HepG2 (cell line): ENCODE measurements at places on chromosomes 12 and 14. TPM values are rescaled to one million over a fixed set of nuclear protein-coding genes. Genes with fewer than 3 reads are reported as not detected.

FGF23 gene
- polyA plus RNA-seq = not detected in 2 replicates

BATF gene
- 0.37 and 0.88 TPM in 2 replicates for polyA plus RNA-seq

CLEC6A gene
- polyA plus RNA-seq = not detected in 2 replicates

GRCh38 chr12:120231316-120232011 is 30.6 kb upstream of the RPLP0 start:
- peak; percentile 53 for DNase-seq

TMEM132D gene
- not detected in 2 replicates for polyA plus RNA-seq

NPFF gene
- not detected in 2 replicates for polyA plus RNA-seq

- DNase-seq = no peak
Observed at GRCh38 chr14:76019676-76020075, 34.1 kb downstream of the IFT43 start.

- no peak for DNase-seq
Observed at GRCh38 chr12:51938726-51939125, 12.8 kb upstream of the ACVR1B start.

DNA sequence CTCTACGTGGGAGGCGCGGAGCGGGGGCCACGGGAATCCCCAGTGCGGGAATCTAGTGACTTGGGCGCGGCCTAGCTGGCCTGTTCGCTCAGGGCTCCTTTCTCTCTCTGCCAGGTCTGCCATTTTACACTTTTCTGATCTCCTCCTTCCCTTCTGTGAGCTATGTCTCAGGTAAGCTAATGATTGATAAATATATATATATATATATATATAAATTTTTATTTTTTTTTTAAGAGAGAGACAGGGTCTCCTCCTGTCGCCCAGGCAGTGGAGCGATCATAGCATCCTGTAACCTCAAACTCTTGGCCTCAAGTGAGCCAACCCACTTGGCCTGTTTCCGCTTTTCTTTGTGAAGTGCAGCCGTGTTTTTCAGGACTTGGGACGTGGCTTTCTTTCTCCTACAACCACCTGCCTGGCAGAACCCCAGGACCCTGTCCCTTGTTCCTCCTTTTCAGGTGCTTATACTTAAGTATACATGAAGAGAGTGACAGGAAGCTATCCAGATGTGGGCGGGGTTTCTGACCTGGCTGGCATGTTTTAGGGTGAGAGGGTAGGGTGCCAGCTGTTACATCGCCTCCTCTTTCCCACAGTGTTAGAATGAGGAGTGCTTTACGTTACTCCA is 547 bp downstream of the ZNF140 start:
- DNase-seq = no peak

DNA sequence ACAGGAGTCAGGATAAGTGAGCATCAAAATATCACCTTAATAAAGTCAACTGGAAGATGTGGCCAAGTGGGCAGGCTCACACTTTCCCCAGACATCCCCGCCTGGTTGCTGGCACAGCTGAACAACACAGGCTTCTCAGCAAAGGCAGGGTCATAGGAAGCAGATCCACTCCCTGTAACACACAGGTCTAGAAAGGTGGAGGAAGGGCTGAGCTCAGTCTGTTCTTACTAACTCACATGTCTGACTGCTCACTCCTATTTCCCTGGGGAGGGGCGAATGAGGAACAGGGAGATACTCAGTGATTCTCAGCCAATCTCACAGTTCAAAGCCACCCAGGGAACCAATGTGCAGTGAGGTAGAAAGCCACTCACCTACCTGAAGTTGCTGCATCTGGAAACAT is 45.0 kb upstream of the AMN1 start:
- DNase-seq = peak; percentile 20

GRCh38 chr12:94707892-94708291 is 57.5 kb upstream of the TMCC3 start:
- no peak for DNase-seq

- no peak for DNase-seq
Observed at GRCh38 chr12:47267571-47267970, 187.8 kb upstream of the AMIGO2 start.

GRCh38 chr12:78050790-78051189 is 220.1 kb downstream of the NAV3 start:
- no peak for DNase-seq

C12orf50 gene
- 0.13 TPM in 1 of 2 replicates, not detected in the other for polyA plus RNA-seq

DNA sequence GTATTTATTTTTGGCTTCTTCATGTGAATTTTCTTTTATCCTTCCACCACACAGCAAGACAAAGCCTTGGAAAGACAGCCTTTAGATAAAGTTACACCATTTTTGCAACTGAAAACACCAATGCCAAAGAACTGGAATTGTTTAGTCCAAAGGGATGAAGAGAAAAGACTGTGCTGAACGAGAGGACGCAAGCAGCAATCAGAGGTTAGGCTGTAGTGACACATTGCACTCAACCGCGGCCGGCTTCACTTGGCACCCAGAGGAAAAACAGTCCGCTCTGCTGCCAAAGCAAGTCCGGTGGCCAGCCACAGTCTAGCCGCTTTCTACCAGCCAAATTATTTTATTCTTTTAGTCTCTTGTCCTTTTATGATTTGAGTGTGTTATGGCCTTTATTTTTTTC is 49.1 kb upstream of the KCNJ8 start:
- no peak for DNase-seq
